Hypothalamus (tissue), 51 donors: ENCODE measurements at places on chromosomes 3 and 15.

GRCh38 chr3:185582236-185582635 is 3.9 kb upstream of the SENP2 start:
- no peak for DNase-seq

DNA sequence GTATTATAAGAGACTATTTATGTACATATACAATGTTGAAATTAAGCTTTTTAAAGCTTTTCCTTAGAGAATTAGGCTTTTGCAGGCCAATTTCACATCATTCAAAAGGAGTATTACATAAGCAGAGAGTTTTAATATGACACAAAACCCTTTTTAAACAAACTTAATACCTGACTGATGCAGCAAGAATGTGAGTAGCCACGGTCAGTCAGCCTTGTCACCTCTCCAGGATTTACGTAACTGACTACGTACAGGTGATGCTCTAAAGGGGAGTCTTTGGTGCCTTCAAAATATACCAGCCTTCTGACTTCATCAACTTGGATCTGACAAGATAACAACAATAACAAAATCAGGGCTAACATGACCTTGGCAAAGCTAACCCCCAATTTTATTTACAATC is 44.2 kb upstream of the IGDCC4 start:
- no peak for DNase-seq

- DNase-seq: no peak
Observed at GRCh38 chr3:46695177-46695961, 1.9 kb upstream of the ALS2CL start.

GRCh38 chr3:45773072-45773471 is 23.3 kb downstream of the SLC6A20 start:
- no peak for DNase-seq

GRCh38 chr3:45565342-45565741 is 29.2 kb upstream of the LIMD1 start:
- DNase-seq: no peak
